ENCODE measurements at places on chromosomes 13 and 19. TPM values are rescaled to one million over a fixed set of nuclear protein-coding genes. Genes with fewer than 3 reads are reported as not detected.
A peak's percentile ranks its signal among the peaks of the same experiment; 100 is the strongest.

CYP2A13 gene
- not detected for total RNA-seq

PRODH2 gene
- total RNA-seq = not detected

GRCh38 chr19:32368787-32369186 lies 23.4 kb downstream of the ZNF507 start:
- DNase-seq = no peak

MEIOSIN gene
- total RNA-seq = not detected

PNMA8A gene
- total RNA-seq = not detected

DNA sequence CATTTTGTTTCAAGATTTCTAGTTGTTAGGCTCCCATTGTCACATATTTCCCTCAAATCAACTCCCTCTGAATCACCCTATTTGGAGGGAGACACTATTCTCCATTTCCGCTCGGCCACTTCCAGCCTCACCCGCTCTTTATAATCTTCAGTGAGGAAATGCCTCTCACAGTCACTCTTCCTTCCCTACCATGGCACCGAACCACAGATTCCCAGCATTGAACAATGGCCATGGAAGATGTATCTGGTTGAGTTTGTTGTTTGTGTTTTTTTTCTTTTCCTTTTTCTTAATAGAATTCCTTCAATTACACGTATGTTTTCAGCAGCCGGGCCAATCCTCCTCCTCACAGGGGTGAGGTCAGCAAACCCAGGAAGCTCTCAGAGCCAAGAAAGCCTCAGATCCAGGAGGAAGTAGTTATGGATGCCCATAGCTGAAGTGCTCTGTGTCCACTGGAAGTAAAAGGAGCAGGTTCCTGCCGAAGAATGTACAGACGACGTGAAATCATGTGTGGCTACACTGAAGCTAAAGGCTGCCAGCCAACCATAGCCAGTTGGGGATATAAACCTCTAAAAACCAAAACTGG lies 472.1 kb downstream of the FOXO1 start:
- DNase-seq = no peak

DNA sequence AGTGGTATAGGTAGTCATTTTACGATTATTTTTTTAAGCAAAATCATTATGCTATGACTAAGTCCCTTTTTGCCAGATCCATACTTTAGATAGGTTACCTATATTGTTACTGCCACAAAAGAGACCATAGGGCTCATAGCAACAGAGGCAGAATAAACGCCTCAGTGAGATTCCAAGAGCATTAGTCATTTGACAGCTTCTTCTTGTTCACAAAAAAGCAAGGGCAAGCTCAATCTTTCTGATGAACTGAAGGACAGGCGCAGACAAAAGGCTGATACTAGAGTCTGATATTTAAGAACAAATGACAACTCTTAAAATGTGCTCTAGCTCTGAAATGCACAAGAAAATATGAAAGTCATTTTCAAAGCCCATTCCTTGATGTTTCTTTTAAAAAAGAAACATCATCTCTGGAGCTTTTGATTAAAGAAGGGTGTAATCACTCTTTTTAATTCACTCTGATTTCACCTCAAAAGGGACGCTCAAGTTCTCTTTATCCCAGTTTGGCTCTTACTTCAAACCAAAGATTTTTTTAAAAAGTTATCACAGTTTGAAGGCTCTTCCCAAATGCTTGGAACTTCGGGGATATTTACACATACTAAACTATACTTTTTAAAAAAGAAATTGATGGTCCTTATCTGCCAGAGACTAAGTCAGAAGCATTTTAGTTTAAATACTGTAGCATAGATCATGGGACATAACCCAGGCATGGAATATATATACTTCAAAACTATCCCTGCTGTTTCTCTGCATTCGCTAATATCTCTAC lies 187.2 kb downstream of the EFNB2 start:
- DNase-seq = no peak

ANO8 gene
- total RNA-seq = 3.8 TPM

GRCh38 chr19:43519436-43520088 lies 7.4 kb downstream of the ETHE1 start:
- peak; percentile 75 for DNase-seq

SIGLEC12 gene
- not detected for total RNA-seq

LILRA1 gene
- total RNA-seq = not detected

FLT1 gene
- not detected for total RNA-seq

DNA sequence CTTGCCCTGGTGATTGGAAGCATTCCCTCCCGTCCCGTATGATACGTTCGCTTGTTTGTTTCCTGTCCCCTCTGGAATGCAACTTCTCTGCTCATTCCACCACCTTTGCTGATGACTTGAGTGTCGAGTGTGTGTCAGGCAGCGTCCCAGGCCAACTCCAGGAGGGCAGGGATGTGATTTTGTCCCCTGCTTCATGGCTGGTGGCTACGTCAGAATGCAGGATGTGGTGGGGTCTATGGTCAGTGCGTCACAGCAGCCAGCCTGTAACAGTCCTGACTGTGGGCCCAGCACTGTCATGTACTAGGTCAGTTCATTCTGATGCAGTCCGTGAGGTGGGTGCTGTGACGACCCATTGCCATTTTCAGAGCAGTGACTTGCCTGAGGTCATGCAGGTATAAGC lies 16.2 kb downstream of the BRSK1 start:
- no peak for DNase-seq

DNA sequence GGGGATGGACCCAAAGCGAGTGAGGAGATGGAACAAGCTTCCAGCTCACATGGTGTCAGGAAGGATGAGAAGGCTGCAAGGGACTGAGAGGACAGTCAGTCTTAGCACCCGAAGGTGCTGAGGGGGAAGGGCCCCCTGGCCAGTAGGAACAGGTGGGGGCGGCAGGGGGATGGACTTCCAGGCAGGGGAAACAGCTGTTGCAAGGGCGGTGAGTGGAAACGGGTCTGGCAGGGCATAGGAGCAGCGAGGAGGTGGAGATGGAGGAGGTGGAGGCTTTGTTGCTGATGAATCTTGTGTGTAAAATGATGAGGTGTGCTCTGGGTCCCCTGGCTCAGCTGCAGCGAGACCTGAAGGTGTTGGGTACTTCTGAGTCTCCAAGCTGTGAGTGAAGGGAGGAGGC lies 1.2 kb downstream of the MAP1S start:
- DNase-seq = no peak

DNA sequence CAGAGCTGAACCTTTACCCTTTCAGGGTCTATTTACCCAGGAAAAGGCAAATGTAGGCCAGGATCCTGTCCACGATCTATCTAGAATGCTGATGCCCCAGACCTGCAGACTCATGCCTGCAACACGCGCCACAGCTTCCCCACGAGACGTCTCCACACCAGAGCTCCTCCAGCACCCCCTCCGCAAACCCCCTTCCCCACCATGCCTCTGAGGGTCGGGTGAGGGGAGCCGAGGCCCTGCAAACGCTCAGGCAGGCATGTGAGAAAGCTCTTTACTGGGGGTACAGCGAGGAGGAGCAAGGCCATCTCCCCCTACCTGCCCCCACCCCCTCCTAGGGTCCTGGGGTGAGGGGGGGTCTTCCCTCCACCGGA lies 8.9 kb downstream of the DYRK1B start:
- DNase-seq = no peak

GRCh38 chr19:29401712-29402421 lies 123.9 kb upstream of the VSTM2B start:
- DNase-seq = no peak

GRCh38 chr19:12295191-12295590 lies 508 bp upstream of the ZNF44 start:
- no peak for DNase-seq

DNA sequence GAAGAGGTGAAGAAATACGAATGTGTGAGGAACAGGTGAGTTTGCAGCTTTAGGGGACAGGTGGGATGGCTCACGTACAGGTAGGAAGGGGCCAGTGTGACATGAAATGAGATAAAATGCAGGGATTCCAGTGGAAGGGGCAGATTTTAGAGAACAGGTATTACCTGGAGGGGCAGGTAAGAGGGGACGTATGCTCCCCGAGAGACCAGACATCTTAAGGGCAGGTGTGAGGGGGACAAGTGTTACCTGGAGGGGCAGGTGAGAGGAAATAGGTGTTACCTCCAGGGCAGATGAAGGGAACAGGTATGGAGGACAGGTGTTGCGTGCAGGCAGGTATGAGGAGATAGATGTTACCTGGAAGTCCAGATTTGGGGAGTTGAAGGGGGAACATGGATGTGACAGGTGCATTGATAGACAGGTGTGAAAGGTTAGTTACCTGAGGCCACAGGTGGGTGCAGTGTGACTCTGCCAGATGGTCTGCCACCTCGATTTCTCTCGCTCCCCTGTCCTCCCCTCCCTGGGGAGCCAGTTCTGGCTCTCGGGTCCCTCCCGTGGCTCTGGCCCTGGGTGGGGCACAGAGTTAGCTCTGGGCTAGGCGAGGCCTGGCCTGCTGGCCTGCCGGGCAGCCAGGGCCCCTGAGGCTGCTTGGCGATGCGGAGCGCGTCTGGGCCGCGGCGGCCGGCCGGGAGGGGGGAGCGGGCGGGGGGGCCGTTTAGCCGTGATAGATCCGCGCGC lies 2.1 kb downstream of the ERFL start:
- DNase-seq = no peak

C19orf85 gene
- not detected for total RNA-seq

SULT2A1 gene
- total RNA-seq = not detected

ZNF442 gene
- total RNA-seq = not detected

- no peak for DNase-seq
These were observed 11.8 kb downstream of the SLC25A30 start for GRCh38 chr13:45406421-45406820.

MADCAM1 gene
- not detected for total RNA-seq

- no peak for DNase-seq
These were observed 5.8 kb upstream of the HSPH1 start for GRCh38 chr13:31167490-31167889.

DNA sequence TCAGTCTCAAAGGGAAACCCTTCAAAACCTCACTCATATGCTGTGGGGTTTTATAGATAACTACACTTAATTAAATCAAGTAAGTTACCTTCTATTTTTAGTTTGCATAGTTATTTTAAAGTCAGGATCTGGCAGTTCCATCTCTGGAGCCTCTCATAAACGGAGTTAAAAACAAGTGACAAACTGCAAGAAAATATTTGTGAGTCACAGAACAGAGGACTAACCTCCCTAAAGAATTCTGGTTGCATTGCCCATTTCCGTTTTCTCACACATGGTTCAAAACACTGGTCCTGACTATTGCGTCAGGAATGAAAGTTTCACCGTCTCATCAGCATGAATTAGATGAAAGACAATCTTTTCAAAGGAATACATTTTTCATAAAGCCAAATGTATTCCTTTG lies 10.6 kb downstream of the RXFP2 start:
- no peak for DNase-seq

GRCh38 chr13:30696278-30697176 lies 38.8 kb upstream of the ALOX5AP start:
- no peak for DNase-seq

DNA sequence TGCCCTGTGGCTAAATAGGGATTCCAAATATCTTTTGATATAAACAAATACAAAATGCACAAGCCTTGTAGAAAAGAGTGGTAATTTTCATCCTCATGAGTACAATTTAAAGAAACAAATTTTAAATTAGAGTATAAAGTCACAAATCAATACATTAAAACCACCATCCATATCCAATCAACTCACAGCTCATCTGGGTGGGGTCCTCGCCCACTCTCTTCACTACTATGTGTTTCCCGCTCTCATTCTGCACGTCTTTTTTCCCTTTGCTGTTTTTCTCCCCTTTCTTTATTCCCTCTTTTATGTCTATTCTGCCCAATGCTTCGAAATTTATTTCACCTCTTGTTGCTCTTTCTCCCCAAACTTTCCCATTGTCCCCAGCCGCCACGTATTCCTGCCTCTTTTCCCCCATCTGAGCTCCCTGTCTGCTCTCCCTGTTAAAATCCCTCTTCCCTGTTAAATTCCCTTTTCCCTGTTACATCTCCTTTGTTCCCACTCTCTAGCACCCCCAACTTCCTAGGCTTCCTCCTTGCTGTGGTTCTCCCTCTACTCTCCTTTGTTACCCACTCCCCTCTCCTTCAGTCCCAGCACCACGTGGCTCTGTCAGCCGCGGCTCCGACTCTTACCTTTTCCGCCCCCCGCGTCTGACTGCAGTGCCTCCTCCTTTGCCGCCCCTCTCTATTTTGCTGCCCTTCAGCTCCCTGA lies 1.3 kb downstream of the ZNF616 start:
- peak; percentile 1 for DNase-seq

GRCh38 chr19:31444931-31445330 lies 95.7 kb upstream of the TSHZ3 start:
- DNase-seq = no peak

DNA sequence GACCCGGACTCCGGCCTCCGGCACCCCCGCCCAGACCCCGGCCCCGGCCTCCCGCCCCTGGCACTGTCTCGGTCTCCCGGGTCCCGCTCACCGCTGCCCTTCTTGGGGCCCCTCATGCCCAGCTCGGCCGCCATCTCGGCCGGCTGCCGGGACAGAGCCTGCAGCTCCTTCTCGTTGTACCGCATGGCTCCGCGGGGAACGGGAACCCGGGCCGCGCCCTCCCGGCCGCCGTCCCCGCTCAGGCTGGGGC lies 140 bp downstream of the PLEKHJ1 start:
- no peak for DNase-seq

DNA sequence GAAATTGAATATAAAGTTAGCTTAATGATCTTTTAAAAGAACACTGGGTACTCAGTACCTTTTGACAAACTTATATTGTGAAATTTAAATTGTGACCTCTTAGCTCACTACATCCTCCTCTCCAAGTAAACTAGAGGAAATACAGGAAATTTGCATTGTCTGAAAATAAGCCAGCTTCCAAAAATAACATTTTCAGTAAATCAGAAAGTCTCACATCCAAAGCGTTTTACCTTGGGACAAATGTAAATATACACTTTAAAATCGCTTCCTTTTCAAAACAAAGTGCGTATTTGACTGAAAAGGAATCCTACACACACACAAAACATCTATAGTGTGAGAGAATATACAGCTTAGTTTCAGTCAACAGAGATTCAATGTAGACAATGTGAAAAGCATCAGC lies 2.1 kb upstream of the EFNB2 start:
- no peak for DNase-seq

ZNF260 gene
- 15.1 TPM for total RNA-seq

MATK gene
- total RNA-seq = not detected

POLRMT gene
- 25.0 TPM for total RNA-seq

GNG14 gene
- not detected for total RNA-seq

- no peak for DNase-seq
These were observed 577.3 kb downstream of the LMO7 start for GRCh38 chr13:76213423-76213904.

GRCh38 chr19:28394725-28395124 lies 818.2 kb downstream of the UQCRFS1 start:
- no peak for DNase-seq

Measured in NCI-H460 (cell line).